ENCODE measurements at places on chromosomes 5 and 9.
A peak's percentile ranks its signal among the peaks of the same experiment; 100 is the strongest.

GRCh38 chr9:8255850-8256249 lies 456.3 kb upstream of the DMAC1 start:
- no peak for DNase-seq

DNA sequence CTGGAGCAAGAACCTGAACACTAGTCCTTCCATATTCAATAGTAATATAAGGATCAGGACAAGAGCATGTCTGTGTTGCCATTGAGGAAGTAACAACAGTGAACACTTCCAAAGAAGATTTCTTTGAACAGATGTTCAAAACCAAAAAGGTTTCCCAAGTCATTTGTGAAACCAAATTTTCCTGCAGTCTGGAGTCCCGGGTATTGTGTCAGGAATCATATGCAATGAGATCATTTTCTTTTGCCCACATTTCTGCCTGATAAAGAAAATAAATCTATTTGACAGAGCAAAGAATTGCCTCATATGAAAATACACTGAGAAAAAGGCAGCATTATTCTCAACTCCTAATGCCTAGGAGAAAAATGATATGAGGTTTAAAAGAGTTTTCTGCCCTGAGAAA lies 151.7 kb downstream of the SNX18 start:
- no peak for DNase-seq

GRCh38 chr5:145887976-145888574 lies 15.3 kb upstream of the GRXCR2 start:
- DNase-seq = no peak

DNA sequence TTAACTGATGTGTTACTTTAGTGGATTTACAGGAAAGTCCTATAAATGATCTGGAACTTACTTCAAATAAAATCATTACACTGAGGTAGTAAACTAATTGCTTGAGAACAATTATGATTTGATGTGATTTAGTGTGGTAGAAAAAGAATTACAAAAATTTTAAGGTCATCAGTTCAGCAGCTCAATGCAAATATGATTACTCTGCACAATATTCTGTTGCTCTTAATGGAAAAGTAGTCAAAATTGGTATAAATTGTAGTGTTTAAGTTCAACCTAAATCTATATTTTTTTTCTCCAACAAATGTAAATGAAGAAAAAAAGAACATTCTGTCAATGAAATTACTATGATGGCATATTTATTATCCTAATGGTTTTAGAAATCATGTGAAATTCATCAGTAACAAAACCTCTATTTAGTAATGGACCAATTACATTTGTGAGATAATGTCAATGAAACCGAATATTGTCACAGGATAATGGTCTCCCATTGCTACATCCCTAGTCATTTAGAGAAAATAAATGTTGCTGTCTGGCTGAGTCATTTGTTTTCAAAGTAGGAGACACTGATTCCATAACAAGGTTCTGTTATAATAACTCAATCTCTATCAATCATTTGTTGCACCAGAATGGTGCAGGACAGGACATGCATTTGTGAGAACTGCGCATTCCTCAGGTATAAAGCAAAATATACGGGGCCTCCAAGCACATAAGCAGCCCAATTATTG lies 177.1 kb downstream of the NFIB start:
- DNase-seq = no peak

DNA sequence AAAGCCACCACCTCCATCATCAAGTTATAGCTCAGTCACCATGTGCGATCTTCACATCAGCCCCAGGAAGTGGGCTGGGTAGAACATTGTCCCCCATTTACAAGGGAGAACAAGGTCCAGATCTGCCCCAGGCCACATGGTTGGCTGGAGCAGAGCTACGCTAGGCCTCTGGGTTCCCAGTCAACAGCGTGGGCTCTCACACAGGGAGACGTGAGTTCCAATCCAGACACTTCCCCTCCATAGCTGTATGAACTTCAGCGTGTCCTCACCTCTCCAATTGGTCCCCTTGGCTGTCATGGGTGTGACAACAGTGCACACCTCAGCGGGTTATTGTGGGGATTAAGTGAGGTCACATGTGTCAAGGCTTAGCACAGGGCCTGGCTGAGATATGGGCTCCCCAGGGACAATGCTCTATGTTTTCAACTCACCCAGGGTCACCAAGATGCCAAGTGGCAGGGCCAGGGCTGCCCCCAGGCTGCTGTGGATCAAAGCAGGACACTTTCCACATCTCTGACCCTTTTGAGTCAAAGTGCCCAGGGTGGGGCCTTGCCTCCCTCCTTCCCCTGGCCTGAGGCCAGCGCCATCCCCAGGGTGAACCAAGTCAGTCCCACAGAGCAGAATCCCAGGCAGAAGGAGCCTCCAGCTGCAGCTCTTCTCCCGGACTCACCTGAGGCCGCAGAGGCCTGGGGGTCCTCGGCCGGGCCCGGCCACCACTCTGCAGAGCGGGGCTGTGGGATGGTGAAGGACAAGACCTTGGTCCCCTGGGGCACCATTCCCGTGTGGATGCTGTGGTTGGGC lies 19.8 kb downstream of the AKNA start:
- DNase-seq = no peak

- DNase-seq = peak; percentile 13
Observed at GRCh38 chr5:18745988-18746615, 1111.8 kb downstream of the TAF11L14 start.

DNA sequence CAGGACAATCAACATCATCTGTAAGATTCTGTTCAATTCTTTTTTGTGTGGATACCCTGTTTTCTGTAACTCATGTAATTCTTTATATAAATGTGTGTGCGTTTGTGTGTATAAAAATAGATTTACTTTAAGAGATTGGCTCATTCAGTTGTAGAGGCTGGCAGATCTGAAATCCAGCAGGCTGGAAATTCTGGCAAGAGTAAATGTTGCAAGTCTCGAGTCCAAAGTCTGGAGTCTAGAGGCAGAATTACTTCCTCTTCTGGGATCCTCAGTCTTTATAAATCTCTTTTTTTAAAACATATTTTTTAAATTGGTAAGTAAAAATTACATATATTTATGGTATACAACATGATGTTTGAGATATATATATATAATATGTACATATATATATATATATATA lies 202.1 kb upstream of the TMEM161B start:
- no peak for DNase-seq

DNA sequence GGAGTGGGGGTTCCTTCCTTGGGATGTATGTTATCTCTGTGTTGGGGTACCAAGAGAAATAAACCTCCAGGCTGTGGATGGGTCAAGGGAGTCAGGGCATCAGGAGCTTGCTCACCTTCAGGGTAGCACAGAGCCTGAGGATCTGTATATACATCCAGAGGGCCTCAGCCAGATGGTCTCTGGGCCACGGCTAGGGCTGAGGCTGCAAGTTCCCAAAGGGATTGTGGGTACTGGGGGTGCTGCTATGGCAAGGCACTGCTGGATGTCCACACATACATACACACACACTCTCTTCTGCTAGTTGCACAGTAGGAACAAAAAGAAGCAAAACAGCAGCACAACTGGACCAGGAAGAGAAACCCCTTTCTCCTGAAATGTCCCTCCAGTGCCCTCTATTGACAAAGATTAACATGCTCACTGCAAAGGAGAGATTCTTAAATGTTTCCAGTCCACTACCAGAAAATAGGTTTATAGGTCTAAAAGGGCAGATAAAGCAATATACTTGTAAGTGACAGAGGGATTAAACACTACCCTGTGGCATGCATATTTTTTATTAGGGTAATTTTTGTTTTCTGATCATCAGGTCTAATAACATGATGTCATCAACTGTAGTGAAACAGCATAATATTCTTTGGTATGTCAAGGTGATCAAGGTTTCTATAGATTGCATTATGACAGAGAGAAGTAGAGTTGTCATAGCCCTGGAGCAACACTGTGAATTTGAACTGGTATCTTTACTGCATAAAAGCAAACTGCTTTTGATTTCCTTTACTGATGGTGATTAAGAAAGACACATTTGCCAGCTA lies 56.3 kb upstream of the KCNN2 start:
- no peak for DNase-seq

DNA sequence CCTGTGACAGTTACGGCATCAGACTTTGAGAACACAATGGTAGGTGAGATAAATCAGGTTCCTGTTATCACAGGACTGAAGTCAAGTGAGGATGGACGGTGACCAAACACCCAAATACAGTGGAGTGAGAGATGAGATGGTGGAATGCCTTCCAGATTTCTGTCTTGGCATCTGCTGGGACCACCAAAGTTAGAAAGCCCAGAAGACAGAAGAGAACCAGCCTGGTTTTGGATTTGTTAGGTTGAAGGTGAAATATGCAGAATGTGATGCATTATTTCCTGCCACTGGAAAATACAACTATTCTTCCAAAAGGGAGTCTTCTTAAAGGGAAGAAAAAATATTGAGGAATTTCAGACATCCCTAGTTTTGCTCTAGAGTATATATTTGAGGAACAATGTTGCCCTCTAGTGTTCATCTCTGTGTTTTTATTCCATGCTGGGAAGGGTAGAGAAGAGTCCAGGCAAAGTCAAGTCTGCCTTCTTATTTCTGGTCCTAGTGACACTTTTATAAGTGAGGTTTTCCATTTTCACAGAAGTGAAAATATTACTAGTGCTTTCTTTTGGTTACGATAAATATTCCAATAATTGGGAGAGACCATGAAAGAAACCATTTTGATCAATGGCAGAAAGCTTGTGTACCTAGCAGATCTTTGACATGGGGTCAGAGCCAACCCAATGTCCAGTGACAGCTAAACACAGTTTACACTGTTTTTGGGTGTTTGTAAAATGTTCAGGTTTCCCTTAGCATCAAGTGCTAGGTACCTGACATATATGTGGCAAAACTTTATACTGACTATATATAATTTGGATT lies 142.3 kb upstream of the ANKH start:
- no peak for DNase-seq

DNA sequence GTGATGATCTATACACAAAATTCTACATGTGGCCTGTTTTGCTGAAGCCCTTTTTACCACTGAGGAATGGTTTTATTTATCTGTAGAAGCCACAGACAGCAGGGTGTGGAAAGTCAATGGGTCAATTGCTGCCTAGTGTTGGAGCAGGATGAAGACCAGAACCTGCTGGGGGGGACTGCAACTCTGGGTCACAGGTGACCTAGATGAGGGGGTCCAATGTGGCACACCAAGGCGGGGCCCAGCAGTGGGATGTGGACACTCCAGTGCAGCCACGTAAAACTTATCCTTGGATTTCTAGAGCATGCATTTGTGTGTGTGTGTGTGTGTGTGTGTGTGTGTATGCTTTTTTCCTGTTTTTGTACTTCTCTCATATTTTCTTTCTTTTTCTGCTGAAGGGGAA lies 147.5 kb upstream of the PHYKPL start:
- DNase-seq = no peak

- no peak for DNase-seq
Observed at GRCh38 chr5:110150199-110150598, 460.5 kb downstream of the MAN2A1 start.

- no peak for DNase-seq
Observed at GRCh38 chr9:8732367-8733075, 932.9 kb upstream of the DMAC1 start.

GRCh38 chr5:78483809-78484521 lies 123.5 kb downstream of the SCAMP1 start:
- DNase-seq = no peak

GRCh38 chr9:129908906-129909305 lies 73.6 kb downstream of the USP20 start:
- DNase-seq = no peak

- no peak for DNase-seq
Observed at GRCh38 chr5:90636948-90637347, 78.4 kb downstream of the ADGRV1 start.

Measured in activated CD8-positive, alpha-beta memory T cell treated with anti-CD3 and anti-CD28 coated beads for 4 hours (primary cell).